ENCODE measurements at places on chromosomes 12 and 14. TPM values are rescaled to one million over a fixed set of nuclear protein-coding genes. Genes with fewer than 3 reads are reported as not detected.

Gene CNPY2
- 81.0 TPM for total RNA-seq

- no peak for DNase-seq
These were observed 53.8 kb downstream of the FAM222A start for GRCh38 chr12:109767456-109767855.

- peak; percentile 11 for DNase-seq
These were observed 57.7 kb downstream of the HMGA2 start for GRCh38 chr12:65881965-65882413.

Gene RBMS2
- total RNA-seq = 2.8 TPM

DNA sequence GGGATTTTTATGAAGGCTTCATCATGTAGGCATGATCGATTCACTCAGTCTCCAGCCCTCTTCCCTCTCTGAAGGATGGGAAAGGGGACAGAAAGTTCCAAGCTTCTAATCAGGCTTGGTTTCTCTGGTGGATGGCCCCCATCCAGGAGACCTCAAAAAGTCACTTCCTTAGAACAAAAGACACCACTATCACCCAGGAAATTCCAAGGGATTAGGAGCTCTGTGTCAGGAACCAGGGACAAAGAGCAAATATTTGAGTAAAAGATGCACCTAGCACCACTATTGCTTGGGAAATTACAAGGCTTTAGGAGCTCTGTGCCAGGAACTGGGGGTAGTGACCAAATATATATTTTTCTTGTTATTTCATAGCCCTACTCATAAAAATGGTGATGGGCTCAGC, 33.6 kb upstream of the TMX1 start:
- DNase-seq = no peak

GRCh38 chr14:96247031-96247430, 9.0 kb upstream of the BDKRB1 start:
- DNase-seq = no peak

Gene PTGDR
- total RNA-seq = 0.43 TPM

GRCh38 chr12:109482491-109482890, 5.1 kb downstream of the UBE3B start:
- DNase-seq = no peak

GRCh38 chr12:17381211-17381610, 708.8 kb downstream of the RERGL start:
- no peak for DNase-seq

- DNase-seq = no peak
These were observed 60.1 kb downstream of the EPS8 start for GRCh38 chr12:15729097-15729496.

DNA sequence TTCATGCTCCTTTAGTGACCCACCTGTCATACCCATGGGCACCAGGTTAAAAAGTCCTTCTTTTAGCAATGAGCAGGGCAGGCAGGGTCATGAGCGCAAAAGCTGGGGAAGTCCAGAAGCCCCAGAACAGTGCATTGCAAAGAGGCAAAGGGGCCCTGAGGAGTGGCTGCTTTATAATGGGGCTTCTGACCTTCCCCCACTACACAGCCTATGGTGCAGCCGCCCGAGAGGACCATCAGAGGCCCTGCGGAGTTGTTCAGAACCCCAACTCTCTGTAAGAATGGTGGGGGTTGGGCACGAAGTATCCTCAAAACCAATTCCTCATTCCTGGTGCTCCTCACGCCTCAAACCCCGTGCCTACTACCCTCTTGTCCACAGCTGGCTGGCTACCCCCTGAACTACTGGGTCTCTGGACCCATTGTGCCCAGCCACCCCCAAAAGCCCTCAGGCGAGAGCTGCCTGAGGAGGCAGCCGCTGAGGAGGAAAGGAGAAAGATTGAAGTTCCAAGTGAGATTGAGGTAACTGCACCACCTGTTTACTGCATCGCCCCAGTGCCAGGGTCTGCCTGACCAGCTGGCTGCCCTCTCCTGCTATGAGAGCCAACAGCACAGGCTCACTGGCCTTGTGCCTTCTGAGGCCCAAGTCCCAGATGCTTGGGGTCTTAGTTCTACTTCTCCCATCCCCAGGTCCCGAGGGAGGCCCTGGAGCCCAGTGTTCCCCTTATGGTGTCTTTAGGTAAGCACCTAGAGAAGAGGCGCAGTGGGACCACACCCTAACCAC, 6.7 kb downstream of the REC8 start:
- no peak for DNase-seq

GRCh38 chr12:58106195-58106594, 164.8 kb downstream of the ATP23 start:
- no peak for DNase-seq

Gene CD27
- 164 TPM for total RNA-seq

Gene KCNMB4
- 1.3 TPM for total RNA-seq

DNA sequence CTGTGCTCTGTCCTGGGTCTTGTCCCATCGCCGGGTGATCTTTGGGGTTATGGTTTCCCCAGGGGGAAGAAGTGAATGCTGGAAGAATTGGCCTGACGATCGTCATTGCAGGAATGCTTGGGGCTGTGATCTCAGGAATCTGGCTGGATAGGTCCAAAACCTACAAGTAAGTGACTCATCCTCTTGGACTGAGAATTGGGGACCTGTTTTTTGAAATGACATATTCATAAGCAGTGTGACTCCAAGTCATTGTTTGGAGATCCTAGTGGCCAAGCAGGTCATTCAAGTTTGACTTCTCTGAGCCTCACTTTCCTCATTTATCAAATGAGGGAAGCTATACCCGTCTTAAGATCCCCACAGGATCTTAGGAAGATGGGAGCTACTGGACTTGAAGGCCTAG, 25.8 kb downstream of the ERG28 start:
- DNase-seq = no peak

DNA sequence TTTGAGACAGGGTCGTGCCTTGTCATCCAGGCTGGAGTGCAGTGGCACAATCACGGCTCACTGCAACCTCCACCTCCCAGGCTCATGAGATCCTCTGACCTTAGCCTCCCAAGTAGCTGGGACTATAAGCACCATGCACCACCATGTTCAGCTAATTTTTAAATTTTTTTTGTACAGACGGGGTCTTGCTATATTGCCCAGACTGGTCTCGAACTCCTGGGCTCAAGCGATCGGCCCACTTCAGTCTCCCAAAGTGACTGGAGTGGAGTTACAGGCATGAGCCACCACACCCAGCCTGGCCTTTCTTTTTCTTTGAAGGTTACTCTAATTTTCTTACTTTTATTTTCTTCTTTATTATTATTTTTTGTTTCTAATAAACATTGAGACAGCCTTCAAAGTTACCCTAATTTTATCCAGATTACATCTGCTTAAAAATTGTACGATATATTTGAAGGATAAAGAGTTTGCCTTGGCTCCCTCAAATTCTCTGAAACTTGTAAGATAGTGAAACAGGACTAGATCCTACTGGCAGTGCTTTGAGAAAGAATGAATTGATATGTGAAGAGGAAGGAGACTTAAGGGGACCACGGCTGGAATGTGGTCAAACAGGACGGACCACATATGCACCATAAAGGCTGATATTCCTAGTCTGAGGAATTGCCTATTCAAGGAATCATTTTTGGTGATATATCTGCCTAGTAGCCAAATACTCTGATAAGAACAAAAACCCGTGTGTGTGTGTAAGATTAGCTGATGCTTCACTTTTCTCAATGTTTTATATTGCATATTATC, 14.1 kb upstream of the SINHCAF start:
- no peak for DNase-seq

DNA sequence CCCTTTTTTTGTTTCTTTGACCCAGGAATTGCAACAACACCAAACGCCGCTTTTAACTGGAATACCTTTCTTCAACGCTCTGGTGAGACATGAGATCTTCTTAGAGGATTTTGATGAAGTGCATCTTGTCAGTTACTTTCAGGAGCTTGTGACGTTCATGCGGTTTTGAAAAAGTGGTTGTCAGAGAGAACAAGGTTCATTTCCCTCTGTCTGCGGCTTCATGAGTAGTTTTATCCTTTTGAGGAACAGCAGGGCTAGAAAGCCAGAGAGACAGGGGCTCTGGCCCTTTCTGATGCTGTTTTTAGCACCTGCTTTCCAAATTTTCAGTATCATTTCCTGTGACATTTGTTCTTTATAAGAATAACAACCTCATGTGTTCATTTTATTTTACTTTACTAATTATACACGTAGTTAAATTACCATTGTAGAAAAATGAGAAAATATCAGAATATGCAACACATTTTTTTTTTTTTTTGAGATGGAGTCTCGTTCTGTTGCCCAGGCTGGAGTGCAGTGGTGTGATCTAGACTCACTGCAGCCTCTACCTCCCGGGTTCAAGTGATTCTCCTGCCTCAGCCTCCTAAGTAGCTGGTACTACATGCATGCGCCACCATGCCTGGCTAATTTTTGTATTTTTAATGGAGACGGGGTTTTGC, 61.8 kb downstream of the GLT1D1 start:
- peak; percentile 83 for DNase-seq

DNA sequence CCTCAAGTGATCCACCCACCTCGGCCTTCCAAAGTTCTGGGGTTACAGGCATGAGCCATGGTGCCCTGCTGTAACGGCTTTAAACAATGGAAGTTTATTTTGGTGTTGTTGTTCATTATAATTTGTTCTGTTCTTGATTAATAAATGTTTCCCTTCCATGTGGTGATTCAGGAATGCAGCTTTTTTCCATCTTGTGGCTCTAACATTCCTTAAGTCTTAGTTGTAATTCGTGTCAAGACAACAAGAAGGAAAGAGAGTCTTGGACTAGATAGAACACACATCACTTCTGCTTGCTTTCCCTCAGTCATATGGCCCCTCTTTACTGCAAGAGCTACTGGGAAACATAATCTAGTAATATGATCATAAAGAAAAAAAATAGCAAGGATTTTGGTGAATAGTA, 211.6 kb downstream of the SLC6A15 start:
- no peak for DNase-seq

DNA sequence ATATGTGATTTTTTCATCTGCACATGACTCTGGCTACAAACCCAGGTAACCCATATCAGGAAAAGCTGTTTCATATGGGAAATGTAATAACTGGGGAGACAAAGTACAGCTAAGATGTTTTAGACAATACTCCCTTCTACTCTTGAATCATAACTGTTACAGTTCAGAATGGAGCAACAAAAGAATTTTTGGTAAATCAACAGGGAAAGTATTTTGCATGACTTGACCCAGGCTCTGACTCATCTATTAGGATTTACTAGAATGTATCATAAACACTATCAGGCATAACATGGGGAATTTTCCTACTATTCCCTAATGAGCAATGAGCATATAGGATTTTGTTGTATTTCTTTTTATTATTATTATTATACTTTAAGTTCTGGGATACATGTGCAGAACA, 553.0 kb downstream of the SLC16A7 start:
- DNase-seq = no peak
